NCI-H1436 treated with DMSO at 0.1 percent for 48 hours (cell line): ENCODE measurements at places on chromosomes 1 and 21.

DNA sequence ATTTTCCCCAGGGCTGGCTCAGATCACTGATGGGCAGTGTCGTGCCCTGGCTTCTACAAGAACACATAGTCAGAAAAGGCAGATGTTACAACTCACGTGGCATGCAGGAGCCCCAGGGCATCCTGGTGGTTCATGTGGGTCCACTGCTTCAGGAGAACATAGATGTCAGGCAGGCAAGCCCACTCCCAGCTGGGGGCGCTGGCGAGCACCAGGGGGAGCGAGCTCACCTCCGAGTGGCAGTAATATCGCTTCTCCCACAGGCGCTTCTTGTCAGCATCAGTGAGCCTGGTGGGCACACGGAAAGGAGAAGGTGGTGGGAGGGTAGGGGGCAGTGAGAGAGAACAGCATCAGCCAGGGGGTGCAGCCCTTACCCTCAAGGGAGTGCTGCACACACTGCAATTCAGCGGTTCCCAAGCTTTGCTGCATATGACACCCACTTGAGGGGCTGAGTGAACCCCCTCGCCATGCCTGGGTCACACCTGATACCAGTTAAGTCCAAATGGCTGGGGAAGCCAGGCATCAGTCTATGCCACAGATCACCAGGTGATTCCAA is 34.3 kb upstream of the PPP1R15B start:
- DNase-seq, result no peak

DNA sequence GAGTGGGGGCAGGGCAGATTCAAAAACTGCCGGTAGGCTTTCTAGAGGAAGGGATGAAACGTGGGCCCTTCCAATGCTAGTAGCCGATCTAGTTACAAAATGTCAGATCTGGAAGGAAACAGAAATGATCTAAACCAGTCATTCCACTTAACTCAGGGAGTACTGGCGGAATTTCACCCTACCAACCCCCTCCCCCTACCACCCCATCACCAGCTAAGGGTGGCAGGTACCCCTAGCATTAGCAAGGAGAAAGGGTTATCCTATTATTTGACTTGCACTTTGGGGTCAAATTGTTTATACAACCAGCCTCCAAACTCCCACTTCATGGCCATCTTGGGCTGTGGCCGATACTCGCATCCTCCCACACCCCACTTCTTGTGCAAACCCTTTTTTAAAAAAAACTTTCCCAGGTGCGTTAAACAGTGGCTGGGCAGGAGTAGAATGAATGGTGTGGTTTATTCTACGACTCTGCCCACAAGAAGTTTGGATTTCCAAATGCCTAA is 644 bp upstream of the MRPL24 start:
- no peak for DNase-seq

DNA sequence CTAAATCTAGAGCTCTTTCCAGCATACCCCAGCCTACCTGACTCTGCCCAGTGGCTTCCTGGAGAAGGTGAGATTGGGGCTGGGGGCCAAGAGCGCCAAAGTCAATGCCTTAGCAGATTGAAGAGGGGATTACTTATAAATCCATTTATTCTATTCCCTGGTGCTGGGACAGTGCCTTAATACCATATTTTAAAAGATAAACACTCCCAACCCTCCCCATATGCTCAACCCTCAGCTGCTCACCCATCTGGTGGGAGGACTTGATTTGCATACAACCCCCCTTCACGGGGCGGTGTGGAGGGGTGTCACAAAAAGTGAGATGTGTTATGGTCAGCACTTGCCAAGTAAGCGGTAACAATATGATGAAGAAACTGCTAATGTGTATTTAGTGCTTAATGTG is 3.2 kb upstream of the DISP3 start:
- no peak for DNase-seq

- no peak for DNase-seq
These were observed 452.9 kb upstream of the CXADR start for GRCh38 chr21:17059936-17060335.

- no peak for DNase-seq
These were observed 15.9 kb downstream of the HENMT1 start for GRCh38 chr1:108644984-108645383.

- no peak for DNase-seq
These were observed 373.4 kb downstream of the SEC16B start for GRCh38 chr1:177596485-177596884.

- no peak for DNase-seq
These were observed 660 bp upstream of the PDE4B start for GRCh38 chr1:65791801-65792668.

DNA sequence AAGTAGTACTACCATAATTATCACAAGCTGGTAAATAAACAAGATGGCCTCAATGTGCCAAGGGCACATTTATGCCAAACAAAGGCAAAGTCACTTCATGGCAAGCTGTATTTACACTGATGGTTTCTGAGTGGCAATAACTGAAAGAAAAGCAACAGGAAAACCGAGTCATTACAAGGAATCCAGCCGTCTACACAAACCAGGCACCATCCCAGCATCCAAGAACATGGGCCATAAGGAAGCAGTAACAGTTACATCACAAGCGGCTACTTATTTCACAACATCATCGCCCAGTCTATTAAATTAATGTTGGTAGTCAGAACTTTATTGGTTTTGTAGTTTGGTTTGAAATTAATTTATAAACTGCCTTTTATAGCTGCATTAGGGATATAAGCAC is 214.2 kb downstream of the RERE start:
- DNase-seq, result no peak

- DNase-seq, result no peak
These were observed 282.6 kb downstream of the NUF2 start for GRCh38 chr1:163604321-163604720.

GRCh38 chr1:197306381-197307062 is 38.5 kb downstream of the CRB1 start:
- no peak for DNase-seq

- no peak for DNase-seq
These were observed 404.8 kb downstream of the DUSP10 start for GRCh38 chr1:221337106-221337505.

GRCh38 chr1:21292984-21293536 is 2.8 kb upstream of the ECE1 start:
- no peak for DNase-seq
